ENCODE measurements at places on chromosomes 4 and X.

- H3K27me3 ChIP-seq: no peaks in the 10 kb centered on the region
- H3K36me3 ChIP-seq: peaks cover 55% of the 10 kb centered on the region
- H3K4me3 ChIP-seq: no peak overlapping the region
- DNase-seq: no peak
- H3K4me1 ChIP-seq: no peaks in the 10 kb centered on the region
These were observed 10.5 kb downstream of the PGM2 start for GRCh38 chr4:37836838-37837440.

- no peaks in the 10 kb centered on the region for H3K27me3 ChIP-seq
- H3K4me1 ChIP-seq: no peaks in the 10 kb centered on the region
- H3K36me3 ChIP-seq: no peaks in the 10 kb centered on the region
- no peak overlapping the region for H3K4me3 ChIP-seq
- H3K27ac ChIP-seq: no peak overlapping the region
These were observed 32.8 kb upstream of the IL13RA1 start for GRCh38 chrX:118694638-118695037.

- peak; percentile 67 for DNase-seq
- H3K27ac ChIP-seq: peak overlapping the region; percentile 76
- H3K27me3 ChIP-seq: no peaks in the 10 kb centered on the region
- peak overlapping the region; percentile 97 for H3K4me3 ChIP-seq
These were observed 930 bp downstream of the ZNF718 start for GRCh38 chr4:125091-125771.

GRCh38 chr4:28007693-28008092 is 1147.1 kb downstream of the STIM2 start:
- H3K4me1 ChIP-seq: no peaks in the 10 kb centered on the region
- no peaks in the 10 kb centered on the region for H3K36me3 ChIP-seq
- H3K27me3 ChIP-seq: no peaks in the 10 kb centered on the region
- no peak overlapping the region for H3K27ac ChIP-seq
- no peak for DNase-seq

DNA sequence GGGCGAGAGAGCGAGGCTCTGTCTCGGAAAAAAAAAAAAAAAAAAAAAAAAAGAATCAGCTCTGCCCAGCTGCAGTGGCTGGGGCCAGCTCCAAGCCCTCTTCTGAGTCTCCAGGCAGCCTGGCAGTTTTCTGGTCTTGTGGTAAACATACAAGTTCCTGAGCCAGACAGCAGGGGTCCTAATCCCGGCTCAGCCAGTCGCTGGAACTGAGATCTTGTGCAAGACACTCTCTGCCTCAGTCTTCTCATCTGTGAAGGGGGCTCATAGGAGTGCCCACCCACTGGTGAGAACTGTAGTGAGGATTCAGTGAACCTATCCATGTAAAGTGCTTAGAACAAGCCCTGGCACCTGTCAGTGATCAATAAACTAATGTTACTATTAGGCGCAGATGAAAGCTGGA is 41.8 kb downstream of the C4orf50 start:
- no peak overlapping the region for H3K27ac ChIP-seq
- no peak for DNase-seq
- H3K4me1 ChIP-seq: no peaks in the 10 kb centered on the region

- H3K27ac ChIP-seq: no peak overlapping the region
- peaks cover 2% of the 10 kb centered on the region for H3K4me1 ChIP-seq
- H3K36me3 ChIP-seq: no peaks in the 10 kb centered on the region
These were observed 117.8 kb upstream of the NOCT start for GRCh38 chr4:138897811-138898226.

- H3K4me1 ChIP-seq: peaks cover 11% of the 10 kb centered on the region
- no peak for DNase-seq
- no peak overlapping the region for H3K4me3 ChIP-seq
- H3K27ac ChIP-seq: no peak overlapping the region
- H3K36me3 ChIP-seq: peaks cover 71% of the 10 kb centered on the region
These were observed 23.0 kb upstream of the CPLX1 start for GRCh38 chr4:848803-849477.

GRCh38 chr4:161320377-161320776 is 843.4 kb downstream of the FSTL5 start:
- no peak overlapping the region for H3K27ac ChIP-seq
- H3K36me3 ChIP-seq: no peaks in the 10 kb centered on the region
- peak; percentile 13 for DNase-seq
- no peaks in the 10 kb centered on the region for H3K27me3 ChIP-seq
- no peaks in the 10 kb centered on the region for H3K4me1 ChIP-seq

DNA sequence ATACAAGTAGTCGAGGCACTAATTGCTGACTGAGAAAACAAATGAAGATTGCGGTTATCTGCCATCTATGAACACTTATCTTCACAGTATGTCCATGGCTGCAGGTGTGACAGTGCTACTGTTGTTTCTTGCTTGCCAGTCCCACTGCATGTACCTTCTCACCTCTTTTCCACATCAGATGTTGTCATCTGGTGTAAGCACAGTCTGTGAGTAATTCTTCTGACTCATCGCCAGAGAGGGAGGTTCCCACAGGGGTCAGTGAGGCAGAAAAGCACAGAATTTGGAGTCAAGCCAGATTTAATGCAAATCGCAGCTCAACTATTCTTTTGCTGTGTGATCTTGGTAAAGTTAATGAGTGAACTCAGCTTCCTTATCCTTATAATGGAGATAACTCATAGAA is 144.4 kb downstream of the GLRA2 start:
- no peak overlapping the region for H3K4me3 ChIP-seq
- H3K36me3 ChIP-seq: no peaks in the 10 kb centered on the region
- no peaks in the 10 kb centered on the region for H3K27me3 ChIP-seq
- peaks cover 6% of the 10 kb centered on the region for H3K4me1 ChIP-seq
- peak overlapping the region; percentile 46 for H3K27ac ChIP-seq

GRCh38 chrX:21963731-21964405 is 23.4 kb downstream of the SMS start:
- H3K27me3 ChIP-seq: peaks cover 7% of the 10 kb centered on the region
- DNase-seq: peak; percentile 42
- no peak overlapping the region for H3K27ac ChIP-seq
- H3K36me3 ChIP-seq: peaks cover 8% of the 10 kb centered on the region
- H3K4me1 ChIP-seq: peaks cover 15% of the 10 kb centered on the region

GRCh38 chr4:947491-947971 is 15.3 kb downstream of the TMEM175 start:
- no peaks in the 10 kb centered on the region for H3K27me3 ChIP-seq
- H3K36me3 ChIP-seq: peaks cover 4% of the 10 kb centered on the region
- no peak for DNase-seq
- peaks cover 22% of the 10 kb centered on the region for H3K4me1 ChIP-seq
- no peak overlapping the region for H3K4me3 ChIP-seq
- H3K27ac ChIP-seq: no peak overlapping the region

- H3K36me3 ChIP-seq: no peaks in the 10 kb centered on the region
- H3K27ac ChIP-seq: no peak overlapping the region
- DNase-seq: no peak
- no peaks in the 10 kb centered on the region for H3K4me1 ChIP-seq
These were observed 46.5 kb downstream of the CWH43 start for GRCh38 chr4:49032440-49033161.

GRCh38 chr4:41079881-41080560 is 134.3 kb downstream of the APBB2 start:
- no peaks in the 10 kb centered on the region for H3K4me1 ChIP-seq

- peaks cover 5% of the 10 kb centered on the region for H3K4me1 ChIP-seq
- H3K27ac ChIP-seq: no peak overlapping the region
- H3K36me3 ChIP-seq: no peaks in the 10 kb centered on the region
- DNase-seq: peak; percentile 41
- H3K27me3 ChIP-seq: no peaks in the 10 kb centered on the region
These were observed 1.1 kb upstream of the SLC10A7 start for GRCh38 chr4:146522869-146523205.

GRCh38 chr4:123870216-123870876 is 473.8 kb downstream of the SPRY1 start:
- no peaks in the 10 kb centered on the region for H3K36me3 ChIP-seq
- H3K27ac ChIP-seq: peak overlapping the region; percentile 34
- H3K27me3 ChIP-seq: no peaks in the 10 kb centered on the region
- no peak overlapping the region for H3K4me3 ChIP-seq
- DNase-seq: no peak
- H3K4me1 ChIP-seq: peaks cover 2% of the 10 kb centered on the region

DNA sequence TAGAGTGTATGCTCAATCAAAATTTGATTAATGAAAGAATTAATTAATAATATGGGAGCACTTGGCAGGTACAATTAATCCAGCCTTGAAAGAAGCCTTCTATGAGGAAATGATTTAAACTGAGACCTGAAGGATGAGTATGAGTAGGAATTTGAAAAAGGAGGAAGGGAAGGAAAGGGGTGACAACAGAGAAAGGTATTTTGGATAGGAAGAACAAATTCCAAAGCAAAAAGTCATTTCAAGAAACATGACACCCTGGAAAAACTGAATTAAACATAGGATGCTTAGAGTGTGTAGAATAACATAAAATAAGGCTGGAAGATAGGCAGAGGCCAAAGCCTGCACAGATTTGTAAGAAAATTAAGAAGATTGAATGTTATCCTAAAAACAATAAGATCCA is 29.6 kb downstream of the PHOX2B start:
- H3K27me3 ChIP-seq: peaks cover 5% of the 10 kb centered on the region
- peak; percentile 6 for DNase-seq
- no peak overlapping the region for H3K4me3 ChIP-seq
- no peak overlapping the region for H3K27ac ChIP-seq
- H3K4me1 ChIP-seq: no peaks in the 10 kb centered on the region

- no peak overlapping the region for H3K27ac ChIP-seq
- peak; percentile 20 for DNase-seq
- no peak overlapping the region for H3K4me3 ChIP-seq
- no peaks in the 10 kb centered on the region for H3K27me3 ChIP-seq
These were observed 13.0 kb downstream of the PPP1R3F start for GRCh38 chrX:49282647-49283011.

- no peaks in the 10 kb centered on the region for H3K27me3 ChIP-seq
- peak; percentile 51 for DNase-seq
- no peaks in the 10 kb centered on the region for H3K4me1 ChIP-seq
- H3K36me3 ChIP-seq: no peaks in the 10 kb centered on the region
- no peak overlapping the region for H3K27ac ChIP-seq
These were observed 63.2 kb downstream of the NPY1R start for GRCh38 chr4:163269166-163269565.

GRCh38 chr4:100819505-100819904 is 301.7 kb upstream of the EMCN start:
- H3K27me3 ChIP-seq: no peaks in the 10 kb centered on the region
- H3K27ac ChIP-seq: no peak overlapping the region
- no peaks in the 10 kb centered on the region for H3K4me1 ChIP-seq

GRCh38 chr4:79611026-79611425 is 203.0 kb upstream of the GK2 start:
- H3K4me1 ChIP-seq: no peaks in the 10 kb centered on the region
- H3K27me3 ChIP-seq: no peaks in the 10 kb centered on the region
- no peak overlapping the region for H3K4me3 ChIP-seq
- no peak for DNase-seq
- no peaks in the 10 kb centered on the region for H3K36me3 ChIP-seq

- H3K4me1 ChIP-seq: peaks cover 5% of the 10 kb centered on the region
- H3K4me3 ChIP-seq: no peak overlapping the region
- peak; percentile 34 for DNase-seq
- H3K27ac ChIP-seq: peak overlapping the region; percentile 76
- no peaks in the 10 kb centered on the region for H3K27me3 ChIP-seq
These were observed 170.9 kb upstream of the CASK start for GRCh38 chrX:42094218-42094617.

DNA sequence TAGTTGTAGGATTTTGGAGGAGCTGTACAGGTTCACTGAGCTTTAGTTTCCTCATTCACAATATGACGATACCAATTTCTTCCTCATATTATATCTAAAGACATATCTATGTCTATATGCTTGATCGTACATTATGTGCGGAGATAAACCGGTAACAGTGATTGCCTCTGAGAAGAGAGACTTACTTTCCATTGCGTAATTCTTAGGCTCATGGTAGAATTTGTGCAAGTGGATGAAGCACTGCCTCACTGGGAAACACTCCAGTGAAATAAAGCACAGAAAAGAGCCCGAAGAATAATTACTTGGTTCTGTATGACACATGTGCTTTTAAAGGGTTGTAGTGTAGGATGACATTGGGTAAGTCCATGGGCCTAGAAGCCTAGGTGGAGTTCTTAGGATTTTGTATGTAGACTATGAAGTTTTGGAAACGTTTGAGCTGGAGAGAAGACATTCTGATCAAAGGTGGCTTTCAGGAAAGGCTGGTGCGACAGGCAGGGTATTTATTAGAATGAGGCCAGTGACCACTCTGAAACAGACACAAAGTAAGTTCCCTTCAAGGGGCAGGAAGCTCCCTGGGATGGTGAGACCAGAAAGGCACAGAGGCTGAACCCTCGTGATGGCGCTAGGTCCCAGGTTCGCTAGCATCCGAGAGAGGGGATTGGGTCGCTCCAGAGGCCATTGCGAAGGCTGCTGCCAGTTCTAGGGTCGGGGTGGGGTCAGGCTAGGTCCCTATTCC is 649 bp upstream of the VBP1 start:
- peak overlapping the region; percentile 89 for H3K4me3 ChIP-seq
- H3K27me3 ChIP-seq: no peaks in the 10 kb centered on the region
- no peak for DNase-seq
- H3K4me1 ChIP-seq: no peaks in the 10 kb centered on the region
- H3K36me3 ChIP-seq: peaks cover 4% of the 10 kb centered on the region
- peak overlapping the region; percentile 62 for H3K27ac ChIP-seq

DNA sequence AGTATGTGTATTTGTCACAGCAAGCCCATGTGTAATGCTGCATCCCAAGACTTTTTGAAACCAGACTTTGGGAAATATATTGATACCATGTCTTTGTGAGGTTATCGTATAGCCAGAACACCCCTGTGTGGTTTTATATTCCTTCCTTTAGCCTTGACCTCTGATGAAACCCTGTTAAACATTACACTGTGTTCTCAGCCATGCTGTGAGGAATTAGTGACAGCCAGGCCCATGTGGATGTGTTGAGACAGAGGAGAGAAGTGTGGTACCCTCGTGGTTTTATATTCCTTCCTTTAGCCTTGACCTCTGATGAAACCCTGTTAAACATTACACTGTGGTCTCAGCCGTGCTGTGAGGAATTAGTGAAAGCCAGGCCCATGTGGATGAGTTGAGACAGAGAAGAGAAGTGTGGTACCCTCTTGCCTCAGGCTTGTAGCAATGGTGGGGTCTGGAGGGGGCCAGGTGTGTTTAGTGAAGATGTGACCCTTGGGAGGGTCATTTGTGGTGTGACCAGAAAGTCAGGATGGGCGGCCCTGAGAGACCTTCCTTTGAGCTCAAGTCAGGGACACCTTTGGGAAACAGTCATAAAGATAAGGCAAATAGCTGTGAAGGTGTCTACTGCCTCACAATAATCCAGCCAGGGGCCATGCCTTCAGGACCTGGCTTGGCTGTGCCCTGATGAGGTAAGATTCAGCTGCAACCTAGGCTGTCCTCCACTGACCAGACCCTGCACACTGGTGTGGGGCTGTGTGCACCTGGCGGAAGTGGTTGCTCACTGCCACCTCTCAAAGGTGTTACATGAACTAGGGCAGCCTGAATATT is 110.0 kb downstream of the IRF2 start:
- peaks cover 17% of the 10 kb centered on the region for H3K4me1 ChIP-seq
- no peak for DNase-seq
- no peaks in the 10 kb centered on the region for H3K36me3 ChIP-seq
- H3K27me3 ChIP-seq: no peaks in the 10 kb centered on the region
- H3K4me3 ChIP-seq: no peak overlapping the region
